Suppressor macrophage treated with lipopolysaccharide for 4 hours (primary cell): ENCODE measurements at places on chromosomes 5 and 9.

DNA sequence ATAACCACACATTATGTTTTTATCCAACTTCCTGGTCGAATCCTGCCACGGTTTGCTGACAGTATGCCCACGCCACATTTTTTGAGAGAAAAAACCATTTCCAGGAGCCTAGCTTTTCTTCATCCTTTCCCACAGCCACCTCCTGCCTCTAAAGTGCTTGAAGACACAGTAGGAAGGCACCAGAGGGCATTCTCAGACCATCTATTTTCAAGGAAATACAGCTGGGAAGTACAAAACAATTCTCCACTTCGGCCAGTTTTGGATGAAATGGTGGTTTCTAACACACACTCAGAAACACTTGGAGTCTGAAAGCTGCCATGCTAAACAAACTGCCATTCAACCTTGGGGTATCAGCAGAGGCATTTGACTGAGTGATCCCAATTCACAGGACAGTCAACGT lies 86.3 kb upstream of the RPS23 start:
- DNase-seq: no peak

DNA sequence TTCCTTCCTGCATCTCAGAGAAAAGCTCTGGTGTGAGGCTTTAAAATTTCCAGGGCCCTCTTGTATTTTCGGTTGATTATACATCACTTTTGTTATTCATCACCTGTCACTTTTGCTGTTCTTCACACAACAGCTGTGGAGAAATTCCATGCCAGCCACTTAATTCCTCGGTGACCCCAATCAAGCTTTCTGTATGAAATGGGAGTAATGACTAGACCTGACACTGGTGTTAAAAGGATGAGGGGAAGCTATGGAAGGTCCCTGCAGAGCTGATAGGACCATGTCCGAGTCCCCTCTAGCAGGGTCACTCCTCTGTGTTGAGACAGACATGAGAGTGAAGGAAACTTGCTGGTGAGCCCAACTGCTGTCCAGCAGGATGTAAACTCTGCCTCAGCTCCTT lies 59.7 kb downstream of the GPR21 start:
- DNase-seq: no peak

GRCh38 chr5:157108976-157109375 lies at the start of gene HAVCR2:
HAVCR2 (minus strand) TSS chr5:157109044; CDS start chr5:157108983, 61 bp downstream.
- peak; percentile 84 for DNase-seq

DNA sequence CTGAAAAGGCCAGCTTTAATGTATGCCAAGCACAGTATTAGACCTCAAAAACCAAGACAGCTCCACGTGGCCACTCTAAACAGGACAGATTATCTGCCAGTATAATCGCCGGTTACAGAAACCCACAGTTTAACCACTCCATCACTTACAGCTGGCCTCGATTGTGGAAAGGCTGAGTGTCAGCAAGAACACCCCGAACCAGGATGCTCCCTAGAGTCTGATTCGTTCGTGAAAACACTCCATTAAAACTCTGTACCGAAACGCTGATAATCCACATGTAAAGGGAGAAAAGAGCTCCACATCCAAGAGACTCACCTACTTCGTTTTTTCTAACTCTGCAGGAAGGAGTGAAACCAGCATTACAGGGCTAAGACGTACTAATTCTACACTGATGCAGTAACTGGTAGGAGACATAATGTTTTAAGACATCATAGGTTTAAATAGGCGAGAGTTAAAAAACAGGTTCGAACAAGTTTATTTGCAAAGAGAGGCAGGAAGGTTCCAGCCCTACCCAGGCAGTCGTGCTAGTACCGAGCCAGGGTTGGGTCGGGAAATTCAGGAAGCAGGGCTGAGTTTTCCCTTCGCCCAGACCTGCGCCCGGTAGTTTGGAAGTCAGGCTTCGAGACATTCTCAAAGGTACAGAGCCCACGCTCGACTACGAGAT lies 949 bp downstream of the SERINC5 start:
- DNase-seq: no peak

DNA sequence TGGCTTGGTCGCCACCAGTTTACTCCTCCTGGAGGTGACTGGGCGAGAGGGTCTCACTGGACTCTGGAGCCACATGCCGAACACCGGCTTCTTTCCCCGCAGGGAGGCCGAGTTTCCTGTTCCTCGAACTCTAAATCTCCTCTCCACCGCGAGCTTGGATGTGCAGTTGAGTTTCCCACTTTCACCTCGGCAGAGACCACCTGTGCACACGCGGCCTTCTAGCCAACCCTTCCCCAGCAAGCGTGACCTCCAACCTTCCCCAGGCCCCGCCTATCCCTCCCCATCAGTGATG lies 380.1 kb downstream of the IRX2 start:
- no peak for DNase-seq

DNA sequence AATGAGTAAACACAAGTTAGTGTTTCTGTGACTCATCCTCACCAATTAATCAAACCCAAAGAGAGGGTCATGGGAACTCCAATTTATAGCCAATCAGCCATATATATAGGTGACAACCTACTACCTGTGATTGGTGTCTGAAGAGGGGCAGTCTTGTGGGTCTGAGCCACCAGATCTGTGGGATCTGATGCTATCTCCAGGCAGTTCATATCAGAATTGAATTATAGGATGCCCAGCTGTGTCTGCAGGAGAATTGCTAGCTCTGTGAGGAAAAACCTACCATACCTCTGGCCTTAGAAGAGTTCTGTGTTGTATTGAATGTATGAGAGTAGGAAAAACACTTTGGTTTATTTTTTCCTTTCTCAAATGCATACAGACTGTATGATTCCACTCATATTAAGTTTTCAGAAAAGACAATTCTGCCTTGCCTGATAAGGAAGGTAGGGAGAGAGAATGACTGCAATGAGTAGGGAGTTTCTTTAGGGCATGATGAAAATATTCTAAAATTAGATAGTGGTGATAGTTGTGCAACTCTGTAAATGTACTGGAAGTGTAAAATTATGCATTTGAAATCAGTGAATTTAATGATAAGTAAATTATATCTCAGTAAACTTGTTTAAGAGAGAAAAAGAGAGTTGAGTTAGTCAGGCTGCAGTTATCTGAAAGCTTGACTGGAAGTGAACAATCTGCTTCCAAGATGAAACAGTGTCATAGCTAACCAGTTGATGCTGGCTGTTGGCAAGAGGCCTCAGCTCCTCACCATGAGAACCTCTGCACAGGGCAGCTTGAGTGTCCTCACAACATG lies 274.9 kb downstream of the AUH start:
- DNase-seq: peak; percentile 24

DNA sequence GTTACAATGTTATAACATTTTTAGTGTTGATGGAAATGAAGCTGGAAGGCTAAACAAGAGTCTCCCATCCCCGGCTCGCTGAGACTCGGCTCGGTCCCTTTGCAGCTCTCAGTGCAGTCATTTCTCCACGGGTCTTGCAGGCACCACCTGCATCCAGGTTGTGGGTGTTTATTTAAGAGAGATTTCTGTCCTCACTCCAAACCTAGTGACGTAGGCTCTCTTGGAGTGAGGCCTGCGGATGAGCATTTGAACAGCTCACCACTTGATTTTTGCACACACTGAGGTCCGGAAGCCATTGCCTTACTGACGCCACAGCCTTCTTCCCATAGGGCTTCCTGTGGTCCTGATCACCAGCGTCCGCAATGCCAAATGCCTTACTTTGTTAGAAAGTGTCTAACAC lies 197.7 kb upstream of the OTULINL start:
- no peak for DNase-seq

- peak; percentile 50 for DNase-seq
Observed at GRCh38 chr9:128927731-128928411, 7.1 kb downstream of the PHYHD1 start.
